NCI-H1417 treated with DMSO at 0.1 percent for 48 hours (cell line): ENCODE measurements at places on chromosomes 6 and 20.

DNA sequence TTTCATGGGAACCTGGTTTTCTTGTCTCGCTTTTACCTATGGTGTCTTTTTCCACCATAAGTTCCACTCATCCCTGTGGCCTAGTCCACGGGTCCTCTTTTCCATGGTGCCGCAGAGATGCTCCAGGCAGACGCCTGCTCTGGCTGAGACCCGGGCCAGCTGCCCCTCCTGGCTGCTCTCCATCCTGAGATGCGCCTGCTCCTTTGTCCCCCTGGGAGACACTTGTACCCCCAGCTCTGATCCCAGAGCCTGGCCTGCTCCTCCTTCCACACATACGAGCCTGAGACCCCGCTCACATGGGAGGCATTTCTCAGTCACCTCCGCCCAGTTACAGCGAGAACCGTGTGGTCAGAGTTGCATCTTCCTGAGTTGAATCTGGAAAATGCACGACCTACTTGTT is 29.6 kb downstream of the RNASET2 start:
- no peak for DNase-seq

DNA sequence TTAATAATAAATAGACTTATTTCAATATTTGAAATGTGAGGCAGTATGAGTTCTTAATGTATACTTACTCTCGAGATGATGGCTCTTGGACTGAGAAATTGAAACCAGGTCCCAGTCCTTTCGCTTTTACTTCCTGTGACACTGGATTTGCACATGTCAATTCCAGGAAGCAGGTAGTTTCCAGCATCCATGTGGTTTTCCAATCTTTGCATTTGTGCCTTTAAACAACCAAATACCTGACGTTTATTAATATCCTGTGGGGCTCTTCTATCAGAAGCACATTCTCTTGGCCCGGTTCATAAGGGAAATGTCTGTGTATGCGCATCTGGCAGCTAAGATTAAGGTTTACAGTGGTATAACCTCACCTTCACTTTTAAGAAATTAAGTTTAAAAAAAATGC is 13.1 kb downstream of the UTRN start:
- no peak for DNase-seq

GRCh38 chr6:24439858-24440539 is 37.3 kb downstream of the MRS2 start:
- DNase-seq: no peak

GRCh38 chr20:51802170-51802751 is at the start of gene SALL4:
Gene SALL4, minus strand, starts transcription at chr20:51802521. Its CDS starts 113 bp downstream, at chr20:51802408.
- DNase-seq: no peak

DNA sequence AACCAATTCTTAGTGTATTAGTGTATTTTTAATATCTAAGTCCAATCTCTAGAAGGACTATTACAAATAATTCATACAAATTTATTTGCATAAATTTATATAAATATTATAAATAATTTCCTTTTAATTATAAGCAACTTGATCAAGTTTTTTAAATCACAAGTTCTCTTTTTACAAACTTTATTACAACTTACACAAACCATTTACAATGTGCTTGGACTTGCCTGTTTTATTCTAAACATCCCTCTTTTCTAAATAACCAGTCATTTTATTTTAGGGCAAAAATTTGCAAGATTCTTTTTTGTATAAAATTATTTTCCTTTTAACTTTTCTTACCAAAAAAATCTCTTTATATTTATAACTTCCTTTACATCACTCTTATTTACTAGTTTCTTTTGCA is 83.5 kb upstream of the SYNCRIP start:
- DNase-seq: no peak

DNA sequence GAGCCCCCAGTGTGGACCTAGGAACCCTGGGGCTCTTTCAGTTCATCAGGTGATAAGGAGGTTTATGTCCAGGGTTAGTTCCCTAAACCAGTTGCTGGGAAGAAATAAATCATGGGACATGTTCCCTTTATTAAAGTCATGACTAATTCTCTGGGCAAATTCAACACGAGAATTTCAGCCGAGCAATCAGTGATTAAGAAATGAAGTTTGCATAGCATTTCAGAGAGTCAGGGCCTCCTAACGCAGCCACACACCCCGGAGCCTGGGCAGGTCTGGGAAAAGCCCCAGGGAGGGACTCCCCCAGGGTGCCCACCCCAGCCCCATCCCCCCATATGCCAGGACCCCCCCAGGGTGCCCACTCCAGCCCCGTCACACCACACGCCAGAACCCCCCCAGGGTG is 20.1 kb downstream of the SLCO4A1 start:
- no peak for DNase-seq

DNA sequence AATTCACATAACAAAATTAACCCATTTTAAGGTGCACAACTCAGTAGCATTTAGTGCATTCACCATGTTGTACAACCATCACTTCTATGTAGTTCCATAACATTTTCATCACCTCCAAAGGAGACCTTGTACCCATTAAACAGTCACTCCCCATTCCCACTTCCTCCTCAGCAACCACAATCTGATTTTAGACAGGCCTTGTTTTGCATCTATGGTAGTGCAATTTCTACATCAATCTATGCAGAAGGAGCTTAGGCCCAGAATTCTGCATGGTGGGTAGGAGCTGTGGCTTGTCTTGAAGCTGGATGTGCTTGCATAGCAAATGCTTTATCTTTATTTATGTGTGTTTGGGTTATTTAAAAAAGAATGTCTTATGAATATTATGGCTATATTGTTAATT is 13.5 kb upstream of the HLA-DQA1 start:
- DNase-seq: no peak

- DNase-seq: peak; percentile 94
Measured at GRCh38 chr20:33554914-33555420, 65.1 kb downstream of the CBFA2T2 start.

GRCh38 chr20:62740286-62741141 is 31.9 kb downstream of the NTSR1 start:
- no peak for DNase-seq

- no peak for DNase-seq
Measured at GRCh38 chr6:21451546-21452013, 142.0 kb upstream of the SOX4 start.

GRCh38 chr6:90494067-90494780 is 92.6 kb downstream of the MAP3K7 start:
- DNase-seq: no peak

- DNase-seq: no peak
Measured at GRCh38 chr6:169115632-169116031, 138.0 kb downstream of the THBS2 start.

- DNase-seq: no peak
Measured at GRCh38 chr6:135358985-135359384, 138.6 kb downstream of the AHI1 start.

GRCh38 chr6:24692003-24692402 is 25.1 kb downstream of the ACOT13 start:
- no peak for DNase-seq

- no peak for DNase-seq
Measured at GRCh38 chr6:37979392-37980221, 160.1 kb downstream of the ZFAND3 start.

GRCh38 chr6:165096868-165097267 is 212.5 kb downstream of the C6orf118 start:
- DNase-seq: no peak

DNA sequence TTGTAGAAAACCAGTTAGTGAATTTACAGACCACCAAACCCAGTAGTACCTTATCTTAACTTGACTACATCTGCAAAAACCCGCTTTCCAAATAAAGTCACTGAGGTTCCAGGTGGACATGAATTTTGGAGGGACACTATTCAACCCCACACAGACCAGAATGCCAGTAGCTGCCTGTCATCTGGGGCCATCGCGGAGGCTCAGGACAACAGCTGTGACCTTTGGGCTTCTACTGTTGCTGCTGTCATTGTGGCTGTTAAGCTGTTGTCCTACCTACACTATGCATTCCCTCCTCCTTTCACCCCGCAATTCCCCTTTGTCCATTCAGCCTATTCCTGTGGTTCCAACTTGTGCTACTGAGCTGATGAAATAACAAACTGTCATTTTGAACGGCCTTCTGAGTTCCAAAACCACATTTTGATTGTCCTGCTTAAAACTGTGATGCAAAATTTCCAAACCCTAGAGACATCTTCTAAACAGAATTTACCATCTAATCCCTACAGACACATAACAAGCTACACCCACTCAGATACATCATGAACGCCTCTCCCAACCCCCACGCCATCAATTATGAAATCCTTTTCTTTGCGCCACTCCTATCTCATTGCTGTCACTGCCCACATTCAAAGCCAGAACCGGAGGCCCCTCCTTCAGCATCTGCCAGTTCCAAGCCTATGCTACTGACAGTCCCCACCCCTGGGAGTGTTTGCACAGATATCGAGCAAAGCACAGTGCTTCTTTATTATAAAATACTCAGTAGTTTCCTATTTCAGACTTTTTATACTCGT is 125.0 kb downstream of the C6orf118 start:
- no peak for DNase-seq

GRCh38 chr6:20402092-20402341 is 338 bp downstream of the E2F3 start:
- DNase-seq: no peak

DNA sequence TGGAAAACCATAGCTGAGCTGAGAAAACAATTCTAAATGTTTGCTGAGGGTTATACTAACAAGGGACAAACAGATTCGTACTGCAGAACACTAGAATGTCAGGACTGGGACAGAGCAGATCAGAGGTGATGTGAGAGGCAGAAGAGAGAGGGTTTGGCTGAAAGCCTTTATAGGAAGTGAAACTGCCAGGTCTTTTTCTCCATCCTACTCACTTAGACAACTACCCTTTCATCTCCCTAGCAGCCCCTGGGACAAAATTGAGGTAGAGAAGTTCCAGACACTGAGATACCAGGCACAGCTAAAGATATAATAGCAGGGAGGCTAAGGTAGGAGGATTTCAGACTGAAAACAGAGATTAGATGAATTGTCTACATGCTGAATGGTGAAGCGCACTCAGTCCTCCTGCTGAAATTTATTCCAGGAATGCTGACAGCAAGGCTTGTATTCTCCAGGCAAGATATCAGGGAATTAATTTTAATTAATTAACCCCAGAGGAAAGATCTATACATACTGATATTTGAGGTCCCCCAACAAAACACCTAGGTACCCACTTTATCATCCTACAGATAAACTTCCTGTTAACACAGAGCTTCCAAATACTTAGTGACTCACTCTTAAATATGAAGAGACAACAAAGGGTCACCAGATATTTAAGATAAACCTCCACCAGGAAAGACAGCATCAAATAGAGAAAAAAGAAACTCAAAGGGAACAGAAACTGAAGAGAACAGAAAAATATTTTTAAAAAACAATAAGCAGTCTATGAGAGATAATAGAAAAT is 12.6 kb upstream of the EIF2S2 start:
- no peak for DNase-seq

GRCh38 chr20:34201531-34201930 is 39.7 kb upstream of the ASIP start:
- DNase-seq: no peak

DNA sequence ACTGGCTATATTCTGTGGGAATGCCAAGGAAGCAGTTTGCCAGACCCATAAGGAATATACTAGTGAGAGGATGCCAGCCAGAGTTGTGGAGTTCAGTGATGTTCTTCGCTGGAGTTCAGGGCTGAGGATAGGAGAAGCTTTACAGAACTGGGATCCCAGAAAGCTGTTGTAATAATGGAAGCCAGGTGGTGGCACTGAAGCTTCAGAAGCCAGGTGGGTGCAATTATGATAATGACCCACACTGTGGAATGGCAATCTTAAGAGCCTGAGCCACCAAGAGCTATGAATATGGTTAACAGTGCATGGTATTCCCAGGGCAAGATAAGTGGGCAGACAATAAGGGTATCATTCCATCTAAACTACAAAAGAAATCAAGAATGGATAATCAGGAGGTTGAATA is 25.1 kb upstream of the ENPP1 start:
- peak; percentile 26 for DNase-seq

DNA sequence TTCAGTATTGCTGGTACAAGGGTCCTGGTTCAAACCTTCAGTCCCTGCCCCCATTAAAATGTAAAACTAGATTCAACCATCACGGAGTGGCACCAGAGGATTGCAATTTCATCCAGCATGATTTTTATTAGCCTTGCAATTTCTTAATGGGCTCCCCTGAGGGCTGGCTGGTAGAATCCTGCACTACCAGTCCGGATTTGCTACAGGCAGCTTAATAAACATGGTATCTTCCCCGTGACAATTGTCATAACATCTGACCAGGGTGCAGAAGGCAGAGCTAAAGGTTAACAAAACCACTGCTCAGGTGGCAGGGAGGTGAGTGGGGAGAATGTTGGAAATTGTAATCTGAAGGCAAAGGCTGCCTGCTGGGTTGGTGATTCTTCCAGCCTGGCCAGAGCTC is 94.5 kb downstream of the PKHD1 start:
- no peak for DNase-seq

DNA sequence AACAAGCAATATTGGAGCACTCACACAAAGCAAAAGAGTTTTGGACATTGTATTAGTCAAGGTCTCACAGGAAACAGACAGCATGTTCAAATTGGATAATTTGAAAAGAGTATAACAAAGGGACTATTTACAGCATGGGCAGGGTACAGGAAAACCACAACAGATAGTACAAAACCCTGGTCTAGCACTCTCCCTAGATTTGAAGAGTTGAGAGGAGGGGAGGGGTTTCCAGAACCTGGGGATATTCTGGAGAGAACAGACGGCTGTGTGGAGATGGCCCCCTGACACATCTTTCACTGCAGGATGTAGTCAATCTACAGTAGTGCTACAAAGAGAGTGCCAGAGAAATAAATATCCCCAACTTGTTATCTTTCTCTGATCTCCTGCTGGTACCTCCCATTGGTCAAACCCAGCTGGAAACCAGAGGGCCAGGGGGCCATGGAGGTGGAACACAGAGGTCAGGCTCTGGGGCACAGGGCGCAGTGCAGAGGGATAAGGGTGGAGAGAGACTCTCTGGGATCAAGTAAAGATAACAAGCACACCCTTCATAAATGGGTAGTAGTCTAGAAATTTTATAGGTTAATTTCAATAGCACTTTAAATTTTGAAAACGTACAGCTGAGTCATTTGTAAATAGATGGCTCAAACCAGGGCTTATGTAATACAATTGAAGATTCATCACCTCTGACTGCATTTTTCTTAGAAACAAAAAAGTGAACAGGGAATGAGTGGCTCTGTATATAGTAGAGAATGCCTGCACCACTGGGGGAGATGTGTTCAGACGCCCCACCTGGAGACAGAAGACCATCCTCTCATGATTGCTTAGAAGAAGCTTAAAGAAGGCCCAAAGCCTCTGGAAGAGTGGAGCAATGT is 25.7 kb downstream of the RCAN2 start:
- no peak for DNase-seq

DNA sequence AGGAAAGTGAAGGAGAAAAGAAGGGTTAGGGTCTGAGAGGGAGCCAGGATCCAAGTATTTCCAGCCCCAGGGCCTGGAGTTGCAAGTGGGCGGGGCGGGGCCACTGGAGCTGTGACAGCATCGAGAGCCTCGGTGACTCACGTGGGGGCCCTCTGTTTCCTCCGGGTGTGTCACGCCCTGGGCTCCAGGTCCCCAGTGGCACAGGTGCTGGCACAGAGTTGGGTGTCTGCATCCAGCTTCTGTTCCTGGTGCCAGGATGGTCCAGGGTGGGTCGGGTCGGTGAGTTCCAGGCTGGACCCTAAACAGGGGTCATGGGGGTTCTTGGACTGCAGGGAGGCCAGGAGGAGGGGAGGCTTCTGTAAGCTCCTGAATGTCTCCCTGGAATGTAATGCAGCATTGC is 16.7 kb downstream of the RAET1L start:
- no peak for DNase-seq

GRCh38 chr6:169229615-169230321 is 23.9 kb downstream of the THBS2 start:
- DNase-seq: no peak
